ENCODE measurements at places on chromosomes 1 and 21.
A peak's percentile ranks its signal among the peaks of the same experiment; 100 is the strongest.

DNA sequence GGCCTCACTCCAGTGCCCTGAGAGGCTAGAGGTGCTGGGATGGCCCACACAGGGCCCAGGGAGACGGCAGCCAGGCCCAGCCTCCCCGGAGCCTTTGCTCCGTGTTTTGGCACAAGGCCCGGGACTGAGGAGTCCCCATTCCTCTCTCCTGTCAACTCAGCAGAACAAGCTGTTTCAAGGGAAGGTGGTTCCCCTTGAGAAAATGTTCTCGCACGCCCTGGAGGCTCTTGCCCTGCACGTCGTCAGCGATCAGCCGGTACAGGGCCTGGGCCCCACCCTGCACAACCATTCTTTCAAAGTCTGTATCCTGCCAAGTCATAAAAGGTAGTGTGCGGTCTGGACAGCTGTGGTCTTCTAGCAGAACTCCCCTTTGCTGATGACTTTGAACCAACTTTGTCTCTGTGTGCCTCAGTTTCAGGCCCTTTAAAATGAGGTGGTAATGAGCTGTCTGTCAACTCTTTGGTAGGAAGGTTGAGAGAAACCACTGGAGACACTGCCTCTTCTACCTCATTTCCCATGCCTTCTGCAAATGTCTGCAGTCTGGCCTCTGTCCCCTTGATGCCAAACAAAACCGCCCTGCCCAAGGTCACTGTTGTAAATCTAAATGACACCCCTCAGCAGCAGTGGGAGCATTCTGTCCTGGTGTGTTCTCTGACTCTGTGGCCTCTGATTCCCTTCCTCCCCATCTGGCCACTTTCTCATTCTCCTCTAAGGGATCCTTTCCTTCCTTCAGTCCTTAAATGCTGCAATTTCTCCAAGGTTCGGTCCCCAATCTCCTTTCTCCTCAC, 138.6 kb upstream of the JUN start:
- peak; percentile 45 for DNase-seq

DNA sequence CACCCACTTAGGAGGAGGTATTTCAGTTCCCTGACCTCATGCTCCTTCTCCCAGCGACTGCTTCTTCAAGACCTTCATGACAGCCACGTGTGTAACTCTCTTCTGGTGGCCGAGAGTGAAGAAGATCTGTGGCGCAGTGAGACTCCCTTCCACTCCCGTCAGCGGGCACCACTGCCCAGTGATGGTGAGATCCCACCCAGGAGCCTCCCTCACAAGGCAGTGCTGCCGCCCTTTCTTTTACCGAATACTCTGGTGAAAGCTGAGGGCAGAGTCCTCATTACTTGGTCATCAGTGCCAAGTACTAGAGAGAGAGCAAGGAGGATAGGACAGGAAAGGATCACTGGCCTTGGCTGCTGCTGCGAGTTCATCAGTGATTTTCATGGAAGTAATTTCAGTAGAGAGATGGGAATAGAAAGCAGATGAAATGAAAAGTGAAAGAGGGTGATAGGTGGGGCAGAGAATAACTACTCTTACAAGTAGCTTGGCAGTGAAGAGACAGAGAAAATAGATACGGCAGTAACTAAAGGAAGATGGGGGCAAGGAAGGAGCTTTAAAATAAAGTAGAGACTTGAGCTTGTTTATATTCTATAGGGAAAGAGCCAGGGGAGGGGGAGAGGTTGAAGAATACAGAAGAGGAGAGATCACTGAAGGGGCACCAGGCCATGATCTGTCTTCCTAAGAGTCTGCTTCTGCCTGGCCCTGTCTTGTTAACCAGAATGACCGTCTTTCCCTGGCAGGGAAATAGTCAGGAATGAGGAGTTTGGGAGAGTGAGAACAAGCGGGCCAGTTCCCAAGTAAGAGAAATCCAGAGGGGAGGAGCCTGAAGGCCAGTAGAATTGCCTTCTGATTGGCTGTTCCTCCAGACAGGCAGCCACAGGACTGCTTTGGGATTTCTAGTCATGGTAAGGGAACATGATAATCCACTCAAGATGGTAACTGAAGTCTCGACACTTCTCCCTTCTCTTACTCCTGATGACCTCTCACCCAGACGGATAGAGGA, 18.3 kb downstream of the HYI start:
- DNase-seq: no peak

GRCh38 chr1:40059338-40059959, 18.9 kb downstream of the CAP1 start:
- peak; percentile 49 for DNase-seq

- no peak for DNase-seq
Observed at GRCh38 chr1:155052439-155053395, 1.6 kb downstream of the ADAM15 start.

DNA sequence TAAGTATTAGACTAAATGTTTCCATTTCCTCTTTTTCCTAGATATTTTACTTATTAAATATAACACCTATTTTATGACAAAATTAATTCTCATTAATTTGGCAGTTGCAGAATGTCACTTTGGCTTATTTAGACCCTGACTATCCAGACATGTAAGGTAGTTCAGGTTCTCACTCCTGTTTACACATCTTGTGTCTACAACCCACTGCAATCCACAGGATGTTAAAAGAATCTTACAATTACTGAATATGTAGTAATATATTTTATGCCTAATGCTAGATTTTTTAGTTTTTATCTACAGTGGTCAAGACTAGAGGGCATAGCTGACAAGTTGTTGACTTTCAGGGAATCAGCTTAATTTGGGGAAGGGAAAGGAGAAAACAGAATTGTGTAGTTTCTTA, 346.7 kb downstream of the USP25 start:
- no peak for DNase-seq

DNA sequence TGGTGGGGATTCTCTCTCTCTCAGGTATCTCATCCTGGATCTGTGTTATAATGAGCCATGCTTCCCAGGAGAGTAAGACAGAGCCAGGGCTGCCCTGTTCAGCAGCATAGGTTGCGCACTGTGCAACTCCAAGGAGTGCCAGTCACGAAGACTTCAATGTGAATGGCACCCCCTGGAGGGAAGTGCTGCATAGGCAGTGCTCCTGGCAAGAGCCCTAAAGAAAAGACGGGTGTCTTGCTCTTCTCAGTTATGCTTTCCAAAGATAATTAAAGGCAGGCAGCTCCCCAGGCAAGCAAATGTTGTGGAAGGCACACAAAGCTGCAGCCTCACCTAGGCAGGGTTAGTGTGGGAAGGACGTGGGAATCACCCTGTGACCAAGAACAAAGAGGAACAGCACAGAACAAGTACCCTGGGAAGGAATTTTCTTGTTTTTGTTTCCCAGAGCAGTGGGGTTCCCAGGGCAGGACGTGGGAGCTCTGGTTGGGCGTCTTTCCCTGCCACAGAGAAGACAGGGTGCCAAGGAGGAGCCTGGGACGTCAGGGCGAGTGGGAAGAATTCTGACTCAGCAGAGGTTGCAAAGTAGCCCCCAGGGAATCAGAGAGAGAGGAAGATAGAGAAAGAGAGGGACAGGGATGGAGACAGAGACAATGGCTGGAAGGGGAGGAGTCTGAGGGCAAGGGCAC, 120.9 kb downstream of the KCNN3 start:
- DNase-seq: no peak

DNA sequence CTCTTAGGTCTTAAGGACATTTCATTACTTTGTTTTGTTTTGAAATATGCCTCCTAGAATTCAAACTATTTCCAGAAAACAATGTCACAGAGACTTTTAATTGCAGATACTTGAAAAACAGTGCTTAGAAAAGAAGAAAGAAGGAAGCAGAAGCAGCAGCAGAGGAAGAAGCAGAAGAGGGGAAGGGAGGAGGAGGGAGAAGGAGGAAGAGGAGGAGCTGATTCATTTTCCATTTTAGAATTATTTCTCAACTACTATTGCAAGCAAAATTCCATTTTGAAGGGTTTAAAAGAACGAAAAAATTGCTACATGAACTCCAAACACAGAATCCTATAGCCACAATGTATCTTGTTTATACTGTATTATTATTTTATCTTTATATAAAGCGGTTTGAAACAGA, 13.9 kb downstream of the RC3H1 start:
- no peak for DNase-seq

DNA sequence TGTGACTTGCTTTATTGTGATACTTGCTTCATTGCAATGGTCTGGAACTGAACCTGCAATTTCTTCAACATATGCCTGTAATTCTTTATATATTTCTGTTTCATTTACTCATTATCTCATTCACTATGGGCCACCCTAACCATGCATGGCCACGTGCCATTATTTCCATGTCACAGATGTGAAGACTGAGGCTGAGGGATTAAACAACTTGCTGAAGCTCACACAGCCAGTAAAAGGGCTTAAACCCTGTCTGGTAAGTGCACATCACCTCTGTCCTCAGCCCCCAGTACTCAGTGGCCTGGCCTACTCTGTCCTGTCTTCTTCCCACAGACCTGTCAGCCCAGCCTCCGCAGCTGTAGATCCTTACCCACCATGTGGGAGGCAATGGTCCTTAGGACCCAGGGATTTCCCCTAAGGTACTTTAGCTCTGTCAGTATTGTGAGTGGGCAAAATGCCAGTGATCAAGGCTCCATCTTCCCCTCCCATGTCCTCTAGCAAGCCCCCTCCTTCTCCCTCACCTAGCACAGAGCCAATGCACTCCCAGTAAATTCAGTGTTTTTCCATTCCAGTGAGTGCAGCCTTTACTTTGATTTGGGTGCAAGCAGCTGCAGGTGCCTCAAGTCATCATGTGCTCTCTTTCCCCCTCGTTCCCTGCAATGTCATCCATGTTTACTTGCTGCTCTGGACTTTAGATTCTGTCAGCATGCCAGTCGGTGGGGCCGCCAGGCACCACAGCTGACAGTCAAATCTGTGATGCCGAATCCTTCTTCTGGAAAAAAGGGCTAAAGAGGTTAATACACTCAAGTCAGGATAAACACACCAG, 228.2 kb upstream of the PROX1 start:
- DNase-seq: no peak

DNA sequence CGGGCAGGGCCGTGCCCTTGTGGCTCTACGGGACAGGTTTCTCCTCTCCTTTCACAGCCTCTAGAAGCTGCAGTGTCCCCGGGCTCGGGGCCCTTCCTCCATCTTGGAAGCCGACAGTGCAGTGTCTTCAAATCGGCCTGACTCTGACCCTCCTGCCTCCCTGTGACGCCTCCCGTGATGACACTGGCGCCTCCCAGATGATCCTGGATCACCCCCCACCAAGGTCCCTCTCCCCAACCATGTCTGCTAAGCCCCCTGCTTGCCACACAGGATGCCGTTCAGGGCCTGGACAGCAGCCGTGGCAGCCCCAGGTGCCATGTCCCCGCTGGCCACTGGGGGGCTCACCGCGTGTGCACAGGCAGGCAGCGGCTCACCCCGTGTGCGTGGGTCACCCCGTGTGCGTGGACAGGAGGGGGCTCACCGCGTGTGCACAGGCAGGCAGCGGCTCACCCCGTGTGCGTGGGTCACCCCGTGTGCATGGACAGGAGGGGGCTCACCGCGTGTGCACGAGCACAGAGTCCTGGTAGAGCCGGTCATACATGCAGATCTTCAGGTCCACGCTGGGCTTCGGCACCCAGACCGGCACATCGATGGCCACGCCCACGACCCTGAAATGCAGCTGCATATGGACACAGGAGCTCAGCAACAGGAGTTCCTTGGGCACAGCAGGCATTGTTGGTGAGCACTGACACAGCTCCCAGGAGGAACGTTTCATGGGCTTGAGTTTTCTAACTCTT, 24.9 kb upstream of the TMEM52 start:
- DNase-seq: peak; percentile 52

DNA sequence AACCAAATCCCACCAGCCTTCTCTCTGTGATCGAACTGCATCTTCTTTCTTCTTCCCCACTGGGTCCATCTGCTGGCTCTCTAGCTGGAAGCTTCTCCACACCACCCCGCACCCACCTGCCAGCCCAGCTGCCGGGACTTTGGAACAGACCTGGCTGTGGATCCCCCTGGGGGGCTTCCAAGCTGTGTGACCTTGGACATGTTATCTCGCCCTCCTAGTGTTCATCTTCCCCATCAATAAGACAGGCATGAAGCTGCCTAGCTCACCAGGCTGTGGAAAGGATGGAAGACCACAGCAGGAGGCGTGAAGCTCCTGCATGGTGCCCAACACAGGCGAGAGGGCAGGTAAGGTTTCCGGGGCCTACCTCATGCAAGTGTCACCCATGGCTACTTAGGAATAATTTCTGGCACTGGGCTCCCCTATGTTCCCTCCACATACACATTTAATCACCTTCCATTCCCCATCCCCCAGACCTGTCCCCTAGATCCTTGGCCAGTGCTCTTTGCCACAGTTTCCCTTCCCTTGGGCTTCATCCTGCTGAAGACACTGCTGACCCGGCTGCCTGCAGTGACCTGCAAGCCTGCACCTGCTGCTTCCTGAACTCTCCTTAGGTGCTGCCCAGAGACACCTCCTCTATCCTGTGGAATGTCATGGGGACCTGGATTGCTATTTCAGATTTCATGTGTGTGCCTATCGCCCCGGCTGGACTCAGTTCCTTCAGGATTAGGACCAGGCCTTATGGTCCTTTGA, 13.2 kb upstream of the C2CD2 start:
- no peak for DNase-seq

DNA sequence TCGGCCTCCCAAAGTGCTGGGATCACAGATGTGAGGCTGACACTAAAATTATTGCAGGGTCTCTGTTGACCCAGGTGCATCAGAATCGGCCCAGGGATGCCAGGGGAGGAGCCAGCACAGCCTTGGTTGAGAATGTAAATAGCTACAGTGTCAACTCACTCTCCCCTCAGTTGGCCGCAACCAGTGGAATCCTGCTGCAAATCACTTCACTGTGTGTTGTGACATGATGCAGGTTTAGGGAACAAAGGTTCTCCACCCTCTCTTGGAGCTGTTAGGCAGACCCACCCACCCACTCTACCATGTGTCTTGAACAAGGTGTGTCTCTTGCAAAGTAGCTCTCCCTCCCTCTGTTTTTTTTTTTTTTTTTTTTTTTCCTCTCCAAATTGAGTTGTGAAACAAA, 60.5 kb upstream of the SOD1 start:
- no peak for DNase-seq

- no peak for DNase-seq
Observed at GRCh38 chr1:102967786-102968185, 140.5 kb downstream of the COL11A1 start.

- no peak for DNase-seq
Observed at GRCh38 chr1:31799196-31799894, 16.5 kb downstream of the SPOCD1 start.

- DNase-seq: no peak
Observed at GRCh38 chr1:22388671-22389450, 62.8 kb upstream of the ZBTB40 start.

DNA sequence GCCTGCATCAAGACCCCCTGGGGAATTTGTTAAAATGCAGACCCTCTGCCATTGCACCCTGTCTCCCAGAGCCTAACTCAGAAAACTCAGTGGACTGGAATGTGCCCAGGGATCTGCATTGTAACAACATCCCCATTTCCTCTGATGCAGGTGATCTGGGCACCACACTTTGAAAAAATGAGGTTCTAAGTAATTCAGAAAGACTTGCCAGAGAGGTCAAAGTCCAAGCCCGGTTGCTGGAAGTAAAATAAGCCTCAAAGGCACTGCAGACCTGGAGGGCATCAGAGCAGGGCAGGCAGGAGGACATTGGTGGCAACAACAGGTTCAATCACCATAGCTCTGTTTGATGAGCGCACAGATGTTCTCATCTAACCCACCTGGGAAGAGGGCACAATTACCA, 90.7 kb downstream of the SYT2 start:
- no peak for DNase-seq

GRCh38 chr1:208178091-208178529, 66.1 kb downstream of the PLXNA2 start:
- DNase-seq: no peak

Data from CD4-positive, alpha-beta T cell treated with Interleukin-2 at 100 ng/mL for 4 hours (primary cell).